ENCODE measurements at places on chromosomes 7 and 10. TPM values are rescaled to one million over a fixed set of nuclear protein-coding genes. Genes with fewer than 3 reads are reported as not detected.

Gene DYNC1I1
- total RNA-seq = not detected

Gene AEBP1
- 15.7 TPM for total RNA-seq

Gene CALML5
- not detected for total RNA-seq

Gene GNAT3
- total RNA-seq = not detected

Gene IKZF1
- 374 TPM for total RNA-seq

Gene LIPK
- not detected for total RNA-seq

Gene PPP1R17
- not detected for total RNA-seq

Gene SKAP2
- 9.7 TPM for total RNA-seq

Gene GRIFIN
- total RNA-seq = not detected

Gene BNIP3
- 62.9 TPM for total RNA-seq

Gene TMEM270
- total RNA-seq = not detected

Gene VPS50
- 22.1 TPM for total RNA-seq

Gene TRPV5
- not detected for total RNA-seq

Gene CYP26C1
- 0.10 TPM for total RNA-seq

Gene TMEM196
- total RNA-seq = not detected

Gene C10orf105
- 1.1 TPM for total RNA-seq

Gene EN2
- total RNA-seq = not detected

Gene CRPPA
- total RNA-seq = 0.74 TPM

Gene SLC26A3
- total RNA-seq = not detected

Gene GIMAP4
- 186 TPM for total RNA-seq

Gene KLF14
- total RNA-seq = not detected

Gene HOXA6
- total RNA-seq = not detected

Gene SLC13A1
- total RNA-seq = not detected

Gene FAM131B
- 2.4 TPM for total RNA-seq

Gene EDRF1
- total RNA-seq = 34.1 TPM

Gene ARMC3
- not detected for total RNA-seq

Gene ADAM8
- 75.5 TPM for total RNA-seq

Gene CPEB3
- total RNA-seq = 2.3 TPM

Gene MLXIPL
- not detected for total RNA-seq

Gene CALML3
- not detected for total RNA-seq

Gene IGF2BP3
- total RNA-seq = 0.52 TPM

Gene GGCT
- 50.2 TPM for total RNA-seq

Gene KCP
- 0.21 TPM for total RNA-seq
